Breast epithelium (tissue), 4 donors: ENCODE measurements at places on chromosomes 5 and 9.
A peak's percentile ranks its signal among the peaks of the same experiment; 100 is the strongest.

DNA sequence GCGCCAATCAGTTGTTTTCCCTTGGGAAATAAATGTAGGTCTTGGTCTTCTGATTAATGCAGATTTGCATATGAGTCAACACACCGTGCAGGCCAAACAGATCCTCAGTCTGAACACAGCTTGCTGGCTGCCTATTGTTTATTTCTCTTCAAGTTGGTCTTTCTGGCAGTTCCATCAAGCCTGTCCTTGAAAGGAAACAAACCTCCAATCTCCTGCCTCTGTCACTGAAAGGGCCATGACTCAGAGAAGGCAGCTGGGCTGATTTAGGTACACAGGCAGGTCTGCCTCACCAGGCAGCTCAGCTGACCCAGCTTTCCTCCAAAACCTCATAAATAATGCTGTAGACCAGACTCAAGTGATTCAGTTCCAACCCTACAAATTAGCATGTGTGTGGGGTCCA, 175.9 kb downstream of the MAN2A1 start:
- H3K4me3 ChIP-seq: no peak overlapping the region
- H3K4me1 ChIP-seq: no peaks in the 10 kb centered on the region
- H3K27me3 ChIP-seq: no peaks in the 10 kb centered on the region
- no peak overlapping the region for H3K27ac ChIP-seq
- DNase-seq: no peak

- no peaks in the 10 kb centered on the region for H3K27me3 ChIP-seq
- no peak overlapping the region for H3K4me3 ChIP-seq
Measured at GRCh38 chr9:112076814-112077213, 98.3 kb downstream of the SUSD1 start.

DNA sequence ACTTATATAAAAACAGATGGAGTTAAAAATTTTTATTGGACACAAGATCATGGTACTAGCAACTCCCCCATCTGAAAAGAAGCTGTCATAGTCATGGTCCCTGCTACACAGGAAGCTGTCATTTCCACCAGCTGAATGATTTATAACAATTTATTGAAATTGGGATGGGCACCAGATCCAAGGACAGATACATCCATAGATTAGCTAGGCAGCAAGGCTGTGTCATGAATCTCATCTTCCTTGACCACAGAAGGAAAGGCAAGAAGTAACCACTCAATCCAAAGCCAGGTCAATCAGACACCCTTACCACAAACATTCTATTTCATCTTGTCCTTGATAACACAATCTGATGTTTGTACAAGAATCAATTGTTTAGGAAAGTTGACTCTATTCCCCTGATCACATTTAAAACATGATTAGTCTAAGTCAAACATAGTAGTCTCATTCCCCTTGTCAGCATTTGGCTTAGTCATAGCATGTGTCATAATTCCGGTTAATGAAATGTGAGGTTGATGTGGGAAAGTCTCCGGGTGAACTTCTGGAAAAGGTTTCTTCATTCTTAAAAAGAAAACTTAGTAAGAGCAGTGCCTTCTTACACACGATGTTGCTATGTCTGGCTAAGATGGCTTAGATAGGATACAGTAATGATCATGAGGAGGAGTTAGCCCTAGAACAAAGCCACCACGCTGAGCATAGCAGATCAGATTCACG, 462.6 kb upstream of the PAPPA start:
- no peak for DNase-seq
- no peaks in the 10 kb centered on the region for H3K36me3 ChIP-seq
- H3K27me3 ChIP-seq: no peaks in the 10 kb centered on the region
- no peak overlapping the region for H3K4me3 ChIP-seq

DNA sequence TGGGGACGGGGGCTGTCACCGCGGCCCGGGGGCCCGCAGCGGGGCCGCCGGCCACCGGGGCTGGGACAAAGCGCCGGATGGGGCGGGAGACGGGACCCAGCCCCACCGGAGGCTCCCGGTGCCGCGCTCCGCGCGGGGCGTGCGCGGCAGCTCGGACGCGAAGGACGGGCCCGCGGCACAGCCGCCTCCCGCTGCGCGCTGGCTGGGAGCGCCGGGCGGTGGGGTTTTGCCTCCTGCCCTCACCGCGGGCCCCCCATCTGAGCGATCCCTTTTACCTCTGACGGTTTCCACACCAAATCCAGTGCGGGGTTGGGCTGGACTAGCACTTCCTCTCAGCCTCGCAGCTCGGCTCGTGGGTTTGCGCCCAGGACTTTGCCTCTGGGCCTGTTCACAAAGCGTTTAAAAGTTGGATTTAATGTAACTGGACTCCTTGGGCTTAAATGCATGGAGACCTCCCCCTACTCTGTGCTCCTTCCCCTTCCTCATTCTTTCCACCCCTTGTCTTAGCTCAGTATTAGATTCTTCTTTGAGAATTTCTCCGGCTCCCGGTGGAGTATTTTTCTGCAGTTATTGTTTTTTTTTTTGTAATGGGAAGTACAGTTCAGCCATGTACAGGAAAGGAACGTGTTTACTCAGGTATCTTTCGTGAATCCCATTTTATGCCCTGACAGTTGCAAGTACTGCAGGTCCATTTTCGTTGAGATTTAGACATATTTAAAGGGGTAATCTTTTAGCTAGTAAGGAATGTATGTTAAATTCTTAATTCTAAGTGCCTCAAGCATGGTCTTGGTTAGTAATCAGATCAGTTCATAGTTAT, 691 bp downstream of the FCHO2 start:
- H3K4me1 ChIP-seq: no peaks in the 10 kb centered on the region
- peak overlapping the region; percentile 99 for H3K27ac ChIP-seq
- peak overlapping the region; percentile 72 for H3K4me3 ChIP-seq

DNA sequence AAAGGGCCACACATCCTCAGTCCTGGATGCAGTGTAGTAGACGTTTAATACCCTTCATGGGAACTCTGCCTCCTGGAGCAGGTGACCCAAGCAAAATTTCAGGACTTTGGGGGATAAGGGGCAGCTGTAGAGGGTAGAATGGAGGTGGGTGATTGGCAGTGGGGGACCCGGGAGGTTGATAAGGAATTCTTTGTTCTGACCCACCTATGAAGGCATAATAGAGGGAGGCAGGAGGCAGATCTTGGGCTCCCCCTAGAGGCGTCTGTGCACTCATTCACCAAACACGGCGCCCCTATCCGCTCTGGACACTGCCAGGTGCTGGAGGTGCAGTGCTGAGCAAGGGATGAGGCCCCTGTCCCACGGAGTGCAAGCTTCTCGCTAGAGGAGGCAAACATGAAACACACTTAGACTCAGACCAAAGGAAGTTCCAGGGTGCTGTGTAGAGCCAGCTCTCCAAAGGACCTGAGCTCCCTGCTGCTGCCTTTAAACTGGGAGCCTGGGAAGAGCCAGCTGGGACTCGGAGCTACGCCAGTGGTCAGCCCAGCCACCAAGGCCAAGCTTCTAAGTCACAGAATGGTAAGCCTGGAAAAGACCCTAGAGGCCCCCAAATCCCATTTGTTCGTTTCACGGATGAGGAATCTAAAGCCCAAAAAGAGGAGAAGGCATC, 7.7 kb downstream of the IL17B start:
- H3K27me3 ChIP-seq: no peaks in the 10 kb centered on the region
- no peak for DNase-seq
- H3K4me1 ChIP-seq: no peaks in the 10 kb centered on the region
- peak overlapping the region; percentile 57 for H3K27ac ChIP-seq
- H3K36me3 ChIP-seq: no peaks in the 10 kb centered on the region

DNA sequence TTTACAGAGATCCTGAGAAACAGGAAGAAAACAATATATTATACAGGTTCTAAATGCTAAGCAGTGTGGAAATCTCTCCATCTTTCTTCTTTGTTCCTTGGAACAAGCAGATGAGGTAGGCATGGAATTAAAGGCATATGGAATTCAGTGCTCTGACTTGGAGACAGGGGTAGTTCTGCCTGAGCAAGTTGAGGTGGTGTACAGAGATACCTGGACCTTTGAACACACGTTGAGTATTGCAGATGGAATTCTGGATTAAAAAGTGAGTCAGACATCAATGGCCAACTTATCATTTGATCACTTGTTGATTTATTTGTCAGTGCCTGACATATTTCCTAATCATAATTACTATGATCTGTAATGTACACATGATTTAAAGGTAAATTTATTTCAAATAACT, 293.9 kb upstream of the IRX4 start:
- no peak overlapping the region for H3K4me3 ChIP-seq
- no peak overlapping the region for H3K27ac ChIP-seq
- DNase-seq: no peak
- no peaks in the 10 kb centered on the region for H3K36me3 ChIP-seq
- H3K4me1 ChIP-seq: no peaks in the 10 kb centered on the region
- peaks cover 12% of the 10 kb centered on the region for H3K27me3 ChIP-seq

DNA sequence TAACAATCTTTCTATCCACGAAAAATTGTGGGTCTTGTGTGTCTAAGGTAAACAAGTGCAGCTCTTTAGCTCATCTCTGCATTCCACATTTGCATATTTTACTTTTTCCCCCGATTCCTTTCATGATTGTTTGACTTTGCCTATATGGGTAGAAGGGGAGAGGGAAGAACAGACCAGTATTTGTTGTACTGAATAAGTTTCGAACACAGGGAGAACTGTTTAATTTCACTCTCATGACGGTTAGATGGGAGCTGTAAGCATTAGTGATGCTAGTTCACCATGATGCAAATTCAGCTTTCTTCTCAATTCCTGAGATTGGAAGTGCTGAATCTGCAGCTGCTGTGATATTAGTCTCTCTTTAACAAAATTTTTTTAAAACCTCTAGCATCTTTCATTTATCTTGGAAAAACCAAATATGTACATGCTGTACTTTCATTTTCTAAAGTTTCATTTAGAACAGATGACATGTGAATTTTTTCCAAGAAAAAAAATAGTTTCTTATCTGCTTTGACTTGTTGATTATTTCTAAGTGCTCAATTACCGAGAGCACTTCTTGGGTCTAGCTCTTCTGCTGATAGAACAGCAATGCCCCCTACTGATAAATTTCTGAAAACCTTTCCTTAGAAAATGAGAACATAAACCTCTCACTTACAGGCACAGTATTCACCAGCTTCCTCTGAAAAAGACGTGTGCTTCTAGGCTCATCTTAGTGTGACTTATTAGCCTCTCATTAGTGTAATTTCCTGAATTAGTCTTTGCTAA, 149.5 kb downstream of the BAAT start:
- no peaks in the 10 kb centered on the region for H3K4me1 ChIP-seq
- DNase-seq: no peak
- no peak overlapping the region for H3K4me3 ChIP-seq
- no peak overlapping the region for H3K27ac ChIP-seq
- no peaks in the 10 kb centered on the region for H3K27me3 ChIP-seq

DNA sequence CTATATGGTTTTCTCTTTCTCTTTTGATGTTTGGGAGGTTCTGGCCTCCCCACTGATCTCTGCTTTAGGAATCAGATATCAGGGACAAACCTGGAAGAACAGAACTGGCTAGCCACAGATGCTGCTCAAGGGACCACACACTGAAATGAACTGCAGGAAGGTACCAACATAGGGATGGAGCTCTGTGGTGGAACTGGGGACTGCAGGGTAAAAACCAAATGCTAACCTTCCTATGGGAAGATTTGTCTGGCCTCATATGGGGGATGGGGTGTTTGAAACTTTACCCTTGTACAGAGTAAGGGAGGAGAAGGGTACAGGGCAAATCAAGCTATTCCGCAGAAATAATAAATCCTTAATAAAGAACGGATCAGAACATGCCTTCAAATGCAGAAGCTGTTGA, 49.4 kb downstream of the ELOVL7 start:
- no peaks in the 10 kb centered on the region for H3K27me3 ChIP-seq
- H3K4me3 ChIP-seq: no peak overlapping the region
- DNase-seq: no peak
- H3K27ac ChIP-seq: no peak overlapping the region
- H3K4me1 ChIP-seq: no peaks in the 10 kb centered on the region

DNA sequence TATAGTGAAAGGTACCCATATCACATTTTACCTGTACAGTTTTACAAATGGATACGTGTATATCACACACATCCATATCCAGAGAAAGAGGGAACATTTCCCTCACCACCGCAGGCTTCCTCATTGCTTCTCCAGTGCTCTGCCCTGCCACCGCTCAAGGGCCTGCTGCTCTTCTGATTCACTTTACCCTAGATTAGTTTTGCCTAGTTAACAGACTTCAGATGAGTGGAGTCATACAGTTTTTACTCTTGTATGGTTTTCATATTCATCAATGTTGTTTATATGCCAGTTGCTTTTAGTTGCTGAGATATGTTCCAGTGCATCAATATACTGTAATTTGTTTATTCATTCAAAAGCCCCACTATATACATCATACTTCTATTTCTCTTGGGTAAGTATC, 53.9 kb upstream of the POMT1 start:
- DNase-seq: no peak
- no peaks in the 10 kb centered on the region for H3K27me3 ChIP-seq
- no peak overlapping the region for H3K27ac ChIP-seq
- H3K4me1 ChIP-seq: no peaks in the 10 kb centered on the region
- H3K36me3 ChIP-seq: peaks cover 3% of the 10 kb centered on the region
- no peak overlapping the region for H3K4me3 ChIP-seq

- H3K4me3 ChIP-seq: no peak overlapping the region
- no peaks in the 10 kb centered on the region for H3K4me1 ChIP-seq
- DNase-seq: peak; percentile 76
- H3K36me3 ChIP-seq: no peaks in the 10 kb centered on the region
- H3K27me3 ChIP-seq: no peaks in the 10 kb centered on the region
Measured at GRCh38 chr5:173781816-173782670, 106.1 kb upstream of the CPEB4 start.

- no peaks in the 10 kb centered on the region for H3K27me3 ChIP-seq
- no peaks in the 10 kb centered on the region for H3K36me3 ChIP-seq
- no peak overlapping the region for H3K27ac ChIP-seq
- H3K4me3 ChIP-seq: no peak overlapping the region
- no peaks in the 10 kb centered on the region for H3K4me1 ChIP-seq
- DNase-seq: no peak
Measured at GRCh38 chr5:69170495-69170894, 3.5 kb downstream of the CCNB1 start.

DNA sequence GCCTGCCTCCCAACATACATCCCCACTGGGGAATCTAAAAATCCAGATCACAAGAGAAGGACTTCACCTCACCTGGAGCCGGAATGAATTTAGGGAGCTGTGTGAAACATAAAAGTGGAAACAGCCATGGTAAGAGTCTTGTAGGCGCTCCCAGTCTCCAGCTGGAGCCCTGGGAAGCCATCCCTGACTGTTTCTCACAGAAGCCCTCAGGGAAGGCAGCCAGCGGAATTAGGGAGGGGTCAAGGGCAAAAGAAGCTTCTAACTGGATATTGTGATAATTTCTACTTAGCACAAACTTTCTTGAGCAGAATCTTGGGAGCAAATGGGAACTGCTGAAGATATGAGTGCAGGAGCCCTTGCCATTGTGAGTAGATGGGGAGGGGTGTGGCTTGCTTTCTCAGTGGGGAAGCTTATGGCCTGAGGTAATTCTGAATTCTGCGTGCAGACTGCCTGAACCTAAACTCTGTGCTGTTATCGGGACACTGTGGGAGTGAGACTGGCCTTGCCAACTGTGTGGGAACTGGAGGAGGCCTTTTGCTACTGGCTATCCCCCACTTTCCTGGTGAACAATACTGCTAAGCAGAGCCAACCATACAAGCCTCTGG, 174.4 kb upstream of the SMC2 start:
- no peaks in the 10 kb centered on the region for H3K27me3 ChIP-seq
- H3K4me3 ChIP-seq: no peak overlapping the region
- no peaks in the 10 kb centered on the region for H3K4me1 ChIP-seq
- H3K36me3 ChIP-seq: no peaks in the 10 kb centered on the region
- DNase-seq: no peak
